Activated CD4-positive, alpha-beta T cell treated with anti-CD3 and anti-CD28 coated beads, Interleukin-2, amount 50 U/mL, for 1 hour (primary cell): ENCODE measurements at places on chromosomes 1 and 21.

- no peak for DNase-seq
Observed at GRCh38 chr1:219659005-219659600, 46.2 kb upstream of the ZC3H11B start.

- DNase-seq, result no peak
Observed at GRCh38 chr1:208604295-208604694, 360.1 kb upstream of the PLXNA2 start.

- no peak for DNase-seq
Observed at GRCh38 chr1:99173282-99173681, 91.0 kb upstream of the PLPPR4 start.

DNA sequence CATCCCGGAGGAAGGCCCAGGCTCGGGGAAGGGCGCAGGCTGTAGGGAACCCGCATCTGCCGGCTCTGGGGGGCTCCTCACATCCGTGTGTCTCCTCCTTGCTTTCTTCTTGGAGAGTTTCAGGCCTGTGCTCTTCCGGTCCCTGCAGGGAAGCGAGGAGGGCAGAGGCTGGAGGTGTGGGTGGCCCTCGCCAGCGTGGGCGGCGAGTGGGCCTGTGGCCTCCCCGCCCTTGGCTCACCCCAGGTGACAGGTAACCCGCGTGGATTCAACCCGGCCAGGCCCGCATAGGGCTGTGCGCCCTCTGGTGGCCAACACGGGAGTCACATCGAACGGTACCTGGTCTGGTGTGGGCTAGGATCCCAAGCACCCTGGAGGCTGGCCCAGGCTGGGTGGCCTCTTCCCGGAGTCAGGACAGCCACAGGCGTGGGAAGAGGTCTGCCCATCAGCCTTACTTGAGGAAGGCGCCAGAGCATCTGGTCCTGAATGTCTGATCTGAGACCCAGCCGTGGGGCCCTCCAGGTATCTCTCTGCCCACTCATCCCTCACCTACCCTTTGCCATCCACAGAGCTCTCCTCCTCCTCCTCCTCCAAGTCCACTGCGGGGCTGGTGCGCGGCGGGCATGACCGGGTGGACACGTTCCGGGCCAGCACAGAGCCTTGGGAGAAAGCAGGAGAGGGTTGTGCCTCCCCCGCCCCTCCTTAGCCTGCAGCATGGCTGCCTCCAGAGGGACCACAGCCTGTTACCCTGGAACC is 9.6 kb upstream of the TNFRSF25 start:
- DNase-seq, result peak; percentile 85

DNA sequence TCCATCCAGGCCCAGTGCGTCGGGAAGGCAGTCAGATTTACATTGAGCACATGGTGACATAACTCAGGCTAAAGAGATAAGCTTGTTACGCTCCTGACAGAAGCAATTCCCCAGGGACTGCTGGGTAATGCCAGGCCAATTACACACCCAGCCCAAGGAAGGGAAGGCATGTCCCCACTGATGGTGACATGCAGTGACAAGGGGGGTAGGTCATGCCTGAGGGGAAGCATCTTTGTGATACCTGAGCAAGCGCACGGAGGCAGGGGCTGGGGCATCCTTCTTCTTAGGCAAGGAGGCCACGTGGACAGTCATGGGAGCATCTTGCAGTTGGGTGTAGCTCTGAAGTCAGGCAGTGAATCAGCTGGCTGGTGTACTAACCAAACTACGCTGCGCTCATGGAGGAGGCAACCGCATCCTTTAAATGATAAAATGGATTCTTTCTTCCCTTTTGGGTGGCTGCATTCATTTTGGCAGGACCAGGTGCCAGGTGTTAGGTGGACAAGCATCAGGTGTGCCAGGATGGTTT is 39.6 kb upstream of the GRIK3 start:
- DNase-seq, result no peak

GRCh38 chr1:90687747-90688146 is 29.4 kb downstream of the BARHL2 start:
- no peak for DNase-seq

DNA sequence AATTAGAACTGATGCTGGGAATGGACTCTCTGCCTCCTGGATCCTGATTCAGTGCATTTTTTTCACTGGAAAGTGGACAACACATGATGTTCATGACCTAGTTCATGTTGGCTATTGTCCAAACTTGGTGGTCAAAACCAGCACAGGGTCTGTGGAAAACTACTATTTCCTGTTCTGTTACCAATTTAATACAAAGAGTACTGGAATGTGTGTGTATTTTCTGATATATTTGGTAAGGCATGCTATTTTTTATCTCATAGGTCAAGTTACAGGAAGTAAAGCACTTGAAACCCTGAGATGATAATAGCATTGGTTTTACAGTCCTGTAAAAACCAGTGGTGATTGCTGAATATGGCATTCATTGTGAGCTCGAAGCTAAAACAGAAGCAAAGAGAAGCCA is 89.9 kb downstream of the SGIP1 start:
- no peak for DNase-seq

DNA sequence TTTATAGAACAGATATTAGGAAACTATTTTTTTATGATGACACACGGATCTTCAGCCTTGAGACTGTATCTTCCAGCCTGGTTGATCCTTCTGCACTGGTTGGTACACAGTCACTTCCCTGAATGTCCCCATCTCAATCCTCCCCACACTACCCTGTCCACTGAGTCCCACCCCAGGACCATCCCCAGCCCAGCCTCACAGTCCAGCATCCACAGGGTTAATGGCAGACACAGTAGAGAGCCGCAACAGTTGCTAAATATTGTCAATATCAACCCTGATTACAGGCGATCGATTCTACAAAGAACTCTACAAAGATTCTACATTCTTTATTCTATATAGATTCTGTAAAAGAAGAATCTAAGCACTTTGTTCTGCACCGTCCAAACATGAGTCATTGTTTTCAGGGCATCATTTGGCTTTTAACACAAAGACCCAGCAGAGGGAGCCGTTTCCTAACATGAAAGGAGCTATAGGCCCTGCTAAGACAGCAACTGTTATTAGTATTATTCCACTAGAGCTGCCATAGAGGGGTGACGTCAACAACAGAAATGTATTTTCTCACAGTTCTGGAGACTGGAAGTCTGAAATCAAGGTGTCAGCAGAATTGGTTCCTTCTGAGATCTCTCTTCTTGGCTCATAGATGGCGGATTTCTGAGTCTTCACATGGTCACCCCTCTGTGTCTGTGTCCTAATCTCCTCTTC is 30.1 kb upstream of the IFNAR2 start:
- DNase-seq, result peak; percentile 78

DNA sequence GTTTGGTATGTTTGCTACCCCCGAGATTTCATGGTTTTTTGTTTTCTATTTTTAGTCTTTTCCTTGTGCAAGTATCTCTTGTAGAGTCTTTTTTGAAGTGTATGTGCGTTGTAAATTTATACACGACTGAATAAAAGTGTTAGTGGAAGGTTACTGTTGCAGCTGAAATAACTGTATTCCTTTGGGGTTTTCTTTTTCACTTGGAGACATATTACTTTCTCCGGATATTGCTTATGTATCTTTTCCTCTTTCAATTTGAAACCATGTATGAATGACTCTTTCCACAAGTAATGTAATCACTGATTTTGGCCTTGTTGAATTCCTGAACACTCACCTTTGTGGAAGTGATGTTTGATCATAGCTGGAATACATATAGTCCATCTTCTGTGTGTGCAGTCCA is 956 bp downstream of the URB2 start:
- DNase-seq, result no peak

DNA sequence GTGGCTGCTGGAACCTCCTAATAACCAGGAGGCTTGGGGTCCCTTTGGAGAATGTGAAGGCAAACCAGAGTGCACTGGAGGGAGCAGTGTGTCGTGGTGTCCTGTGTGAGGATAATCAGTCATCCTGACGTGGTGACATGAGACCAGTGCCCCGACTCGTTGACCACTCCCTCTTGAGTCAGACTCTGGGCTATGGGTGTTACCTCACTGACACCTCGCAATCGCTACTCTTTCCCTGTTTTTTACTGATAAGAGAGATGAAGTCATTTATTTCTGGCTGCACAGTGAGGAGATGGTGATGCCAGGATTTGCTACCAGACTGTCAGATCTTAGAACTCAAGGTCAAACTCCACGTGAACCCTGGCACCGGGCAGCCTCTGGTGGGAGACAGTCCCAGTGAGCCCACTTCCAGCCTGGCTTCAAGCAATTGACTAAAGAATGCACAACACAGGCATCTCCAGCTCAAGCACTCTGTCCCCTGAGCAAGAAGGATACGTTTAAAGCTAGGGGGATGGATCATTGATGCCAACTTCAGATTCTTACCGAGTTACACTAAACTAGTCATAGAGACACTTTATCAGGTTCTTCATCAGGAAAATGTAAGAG is 30.3 kb downstream of the UBASH3A start:
- no peak for DNase-seq
